Amygdala (tissue), 56 donors: ENCODE measurements at places on chromosomes 5 and 9.

GRCh38 chr5:102600964-102601363 is 102.2 kb upstream of the SLCO6A1 start:
- DNase-seq, result no peak

- DNase-seq, result no peak
These were observed 32.5 kb downstream of the ANXA1 start for GRCh38 chr9:73183917-73184861.

- no peak for DNase-seq
These were observed 117.2 kb downstream of the ARHGEF28 start for GRCh38 chr5:73743161-73743560.

DNA sequence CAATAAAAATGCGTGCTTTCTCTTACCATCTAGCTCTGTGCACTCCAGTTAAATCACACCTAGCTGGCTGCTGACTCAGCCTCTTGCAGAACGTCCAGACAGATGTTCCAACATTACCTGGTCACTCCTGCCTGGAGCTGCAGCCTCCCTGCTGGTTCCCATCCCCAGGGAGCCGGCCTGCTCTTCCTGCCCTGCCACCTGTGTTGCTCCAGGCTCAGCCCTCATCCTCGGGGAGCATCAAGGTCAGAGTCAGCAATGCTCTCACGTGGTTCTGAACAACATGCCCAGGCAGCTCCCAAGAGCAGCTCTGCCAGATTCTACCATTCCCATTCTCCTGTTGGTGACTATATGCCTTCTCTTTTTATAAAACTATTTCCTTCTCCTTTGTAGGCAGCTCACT is 81.3 kb downstream of the GADD45G start:
- DNase-seq, result no peak

- DNase-seq, result no peak
These were observed 24.1 kb downstream of the SLC1A3 start for GRCh38 chr5:36630201-36631145.

- no peak for DNase-seq
These were observed 555.5 kb upstream of the BRINP1 start for GRCh38 chr9:119924736-119925135.

DNA sequence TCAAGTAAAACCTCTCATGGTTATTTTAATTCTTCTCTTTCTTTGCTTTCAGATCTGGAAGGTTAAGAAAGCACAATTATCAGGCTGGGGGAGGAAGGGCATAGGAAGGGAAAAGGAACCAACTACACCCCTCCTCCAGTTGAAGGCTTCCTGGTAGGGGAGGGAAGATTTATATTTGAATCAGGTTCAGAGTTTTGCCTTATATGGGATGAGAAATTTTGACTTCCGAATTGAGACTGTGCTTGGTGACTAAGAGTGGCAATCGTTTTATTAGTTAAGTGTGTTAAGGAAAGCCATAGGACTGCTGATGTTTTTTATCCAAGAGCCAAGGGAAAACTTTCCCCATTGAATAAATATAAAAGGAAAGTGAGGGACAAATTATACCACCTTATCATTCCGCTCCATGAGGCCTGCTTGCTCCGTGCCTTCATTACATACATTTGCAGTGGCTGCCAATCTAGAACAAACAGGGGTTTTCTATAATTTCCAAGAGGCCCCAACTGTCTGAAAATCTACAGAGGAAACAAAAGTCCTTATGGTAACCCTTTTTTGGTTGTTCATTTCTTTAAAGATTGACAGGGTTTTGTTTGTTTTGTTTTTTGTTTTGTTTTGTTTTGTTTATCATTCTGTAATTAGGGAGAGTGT is 115.7 kb upstream of the EPB41L4A start:
- no peak for DNase-seq

- peak; percentile 20 for DNase-seq
These were observed 12.0 kb downstream of the PBX3 start for GRCh38 chr9:125758986-125759763.
